ENCODE measurements at places on chromosomes 6 and 20.

DNA sequence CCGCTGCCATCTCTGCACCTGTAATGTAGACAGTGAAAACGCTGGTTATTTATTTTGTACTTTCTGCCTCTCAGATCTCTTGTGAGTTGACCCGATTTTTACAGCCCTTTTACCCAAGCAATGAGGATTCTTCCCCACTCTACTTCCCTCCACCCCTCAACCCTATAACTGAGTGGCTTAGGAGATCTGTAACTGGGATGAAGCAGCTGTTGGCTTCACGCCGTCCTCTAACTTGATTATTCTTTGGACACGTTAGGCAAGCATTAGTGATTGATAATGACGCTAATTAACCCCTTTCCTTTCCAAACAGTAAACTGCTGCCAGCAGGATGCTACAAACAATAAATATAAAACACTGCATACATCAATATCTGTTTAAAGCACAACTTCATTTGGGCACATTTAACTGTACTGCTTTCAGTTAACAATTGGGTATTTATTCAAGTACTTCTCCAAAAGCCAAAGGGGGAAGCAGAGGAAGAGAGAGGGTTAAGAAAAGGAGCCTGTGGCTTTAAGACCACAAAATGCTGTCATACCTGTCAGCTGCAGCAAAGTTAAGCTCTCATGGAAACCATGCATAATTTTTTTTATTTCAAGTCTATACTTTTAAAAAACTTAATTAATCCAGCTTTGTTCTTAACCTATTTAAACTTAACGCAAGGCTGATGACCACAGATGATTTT, 21.2 kb downstream of the TFAP2A start:
- DNase-seq: no peak

DNA sequence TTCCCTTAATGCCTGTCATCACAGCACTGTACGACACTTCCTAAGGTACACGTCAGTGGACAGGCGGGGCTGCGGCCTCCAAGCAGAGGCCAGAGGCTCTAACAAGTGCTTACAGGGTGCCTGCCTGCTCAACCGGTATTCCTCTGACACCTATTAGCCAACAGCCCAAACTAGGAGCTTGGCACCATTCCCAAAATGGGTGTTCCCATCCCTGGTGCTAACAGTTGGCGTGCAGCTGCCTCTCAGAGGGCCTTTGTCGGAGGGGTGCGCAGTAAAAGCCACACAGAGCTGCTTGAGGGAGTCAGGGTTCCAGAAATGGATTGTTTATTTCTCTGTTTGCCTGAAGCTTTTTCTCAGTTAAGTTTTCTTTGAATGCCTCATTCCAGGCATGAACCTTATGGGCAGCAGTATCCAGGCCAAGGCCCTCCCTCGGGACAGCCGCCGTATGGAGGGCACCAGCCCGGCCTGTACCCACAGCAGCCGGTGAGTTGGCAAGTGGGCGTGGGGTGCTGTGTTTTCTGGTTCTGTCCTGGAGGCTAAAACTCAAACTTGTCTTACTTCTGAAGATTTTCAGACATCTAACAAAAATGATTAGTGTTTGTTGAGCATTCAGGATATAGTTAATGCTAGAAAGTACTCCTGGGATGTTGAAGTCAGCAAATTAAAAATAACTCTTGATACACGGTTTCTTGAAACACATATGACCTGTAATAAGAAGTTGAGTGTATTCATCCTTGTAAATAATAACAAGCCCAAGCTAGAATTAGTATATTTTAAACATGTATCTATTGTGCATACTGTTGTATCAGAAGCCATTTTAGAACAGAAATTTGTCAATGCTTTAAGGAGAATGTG, 124.7 kb downstream of the TMEM242 start:
- DNase-seq: peak; percentile 13

DNA sequence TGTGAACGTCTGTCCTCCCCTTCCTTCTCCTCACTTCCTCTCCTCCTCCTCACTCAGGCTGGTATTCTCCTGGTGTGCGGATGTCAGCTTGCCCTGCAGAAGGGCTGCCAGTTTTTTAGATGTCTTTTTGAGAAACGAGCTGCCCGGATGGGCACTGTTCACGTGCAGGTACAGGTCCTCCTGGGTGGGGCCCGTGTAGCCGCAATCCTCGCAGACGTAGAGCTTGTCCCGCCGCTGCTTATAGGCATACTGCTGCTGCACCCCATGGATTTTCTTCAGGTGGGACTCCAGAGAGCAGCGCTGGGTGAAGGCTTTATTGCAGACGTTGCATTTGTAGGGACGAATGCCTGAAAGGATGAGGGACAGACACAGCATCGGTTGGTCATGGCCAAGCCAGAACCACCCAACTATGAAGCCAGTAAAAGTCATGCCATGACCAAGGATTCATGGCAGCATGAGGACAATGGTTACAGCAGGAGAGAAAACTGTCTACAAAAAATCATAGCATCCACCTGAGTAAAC, 33.0 kb downstream of the OVOL2 start:
- no peak for DNase-seq

DNA sequence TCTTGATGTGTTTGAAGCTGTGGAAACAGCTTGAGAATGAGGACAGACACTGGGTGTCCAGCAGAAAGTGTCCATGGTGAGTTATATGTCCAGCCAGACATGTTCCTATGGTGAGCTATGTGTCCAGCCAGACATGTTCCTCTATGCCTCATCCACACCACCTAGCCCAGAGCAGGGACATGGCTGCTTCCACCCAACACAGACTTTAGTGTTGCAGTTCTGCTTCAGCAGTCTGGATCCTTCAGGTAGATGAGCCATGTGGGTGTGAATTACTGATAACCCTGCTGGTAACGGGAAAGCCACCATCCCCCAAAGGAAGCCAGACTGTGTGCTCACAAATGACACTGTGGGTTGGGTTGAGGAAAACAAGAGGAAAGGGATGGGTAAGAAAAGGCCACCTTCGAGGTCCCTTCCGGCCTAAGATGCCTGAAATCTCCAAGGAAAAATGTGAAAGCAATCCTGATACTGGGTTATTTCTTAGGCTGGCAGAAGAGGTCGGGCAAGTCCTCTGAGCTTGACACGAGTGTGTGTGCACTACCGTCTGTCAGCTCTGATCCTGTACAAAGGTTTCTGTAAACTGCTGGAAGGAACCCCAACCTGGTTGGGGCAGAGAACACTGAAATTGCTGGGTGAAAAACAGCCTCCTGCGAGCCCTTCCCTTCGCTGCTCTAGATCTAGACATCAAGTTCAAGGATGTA, 77.8 kb downstream of the NINL start:
- no peak for DNase-seq

DNA sequence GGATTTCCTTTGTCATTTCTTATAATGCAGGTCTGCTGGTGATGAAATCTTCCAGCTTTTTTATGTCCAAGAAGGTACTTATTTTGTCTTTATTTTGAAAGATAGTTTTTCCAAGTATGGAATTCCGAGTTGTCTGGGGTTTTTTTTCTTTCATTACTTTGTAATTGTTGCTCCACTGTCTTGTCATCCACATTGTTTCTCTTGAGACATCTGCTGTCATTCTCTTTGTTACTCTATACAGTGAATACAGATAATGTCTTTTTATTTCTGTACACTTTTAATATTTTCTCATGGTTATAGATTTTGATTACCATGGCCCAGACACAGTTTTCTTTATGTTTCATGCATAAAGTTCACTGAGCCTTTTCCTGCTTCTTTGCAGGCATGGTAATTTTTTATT, 133.1 kb downstream of the SYCP2 start:
- DNase-seq: no peak

DNA sequence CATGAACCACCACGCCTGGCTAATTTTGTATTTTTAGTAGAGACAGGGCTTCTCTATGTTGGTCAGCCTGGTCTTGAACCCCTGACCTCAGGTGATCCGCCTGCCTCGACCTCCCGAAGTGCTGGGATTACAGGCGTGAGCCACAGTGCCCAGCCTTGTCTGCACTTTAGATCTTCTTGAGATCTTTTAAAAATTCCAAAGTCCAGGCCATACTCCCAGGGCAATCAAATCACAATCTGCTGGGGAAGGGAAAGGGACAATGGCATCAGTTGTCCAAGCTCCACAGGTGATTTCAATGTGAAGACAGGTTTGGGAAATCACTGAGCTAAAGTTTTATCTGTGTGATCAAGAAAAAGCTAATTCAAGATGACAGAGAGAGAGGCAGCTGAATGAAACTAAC, 16.9 kb downstream of the NCOA6 start:
- no peak for DNase-seq
